ENCODE measurements at places on chromosomes 3 and 15.
A peak's percentile ranks its signal among the peaks of the same experiment; 100 is the strongest.

- DNase-seq = peak; percentile 80
- peak overlapping the region; percentile 14 for H3K27ac ChIP-seq
- peaks cover 8% of the 10 kb centered on the region for H3K27me3 ChIP-seq
- no peaks in the 10 kb centered on the region for H3K36me3 ChIP-seq
These were observed 17.6 kb upstream of the CCDC174 start for GRCh38 chr3:14633819-14634424.

- H3K4me3 ChIP-seq = no peak overlapping the region
- DNase-seq = no peak
These were observed 104.8 kb downstream of the PPP2R3A start for GRCh38 chr3:136070334-136070733.

- no peak overlapping the region for H3K27ac ChIP-seq
- no peaks in the 10 kb centered on the region for H3K36me3 ChIP-seq
- no peaks in the 10 kb centered on the region for H3K27me3 ChIP-seq
- H3K4me3 ChIP-seq = no peak overlapping the region
These were observed 93.6 kb upstream of the NMNAT3 start for GRCh38 chr3:139771331-139771730.

GRCh38 chr3:103787164-103787871 is 1352.5 kb downstream of the ZPLD1 start:
- H3K27me3 ChIP-seq = no peaks in the 10 kb centered on the region
- no peak overlapping the region for H3K4me3 ChIP-seq
- no peak for DNase-seq
- H3K27ac ChIP-seq = no peak overlapping the region

GRCh38 chr3:188077160-188077799 is 76.7 kb upstream of the LPP start:
- no peaks in the 10 kb centered on the region for H3K36me3 ChIP-seq
- no peak overlapping the region for H3K27ac ChIP-seq
- no peaks in the 10 kb centered on the region for H3K27me3 ChIP-seq
- no peaks in the 10 kb centered on the region for H3K4me1 ChIP-seq
- no peak for DNase-seq

- no peaks in the 10 kb centered on the region for H3K27me3 ChIP-seq
- H3K4me3 ChIP-seq = no peak overlapping the region
- no peak overlapping the region for H3K27ac ChIP-seq
- H3K36me3 ChIP-seq = no peaks in the 10 kb centered on the region
- no peaks in the 10 kb centered on the region for H3K4me1 ChIP-seq
- DNase-seq = no peak
These were observed 36.2 kb upstream of the COL8A1 start for GRCh38 chr3:99602183-99602582.

DNA sequence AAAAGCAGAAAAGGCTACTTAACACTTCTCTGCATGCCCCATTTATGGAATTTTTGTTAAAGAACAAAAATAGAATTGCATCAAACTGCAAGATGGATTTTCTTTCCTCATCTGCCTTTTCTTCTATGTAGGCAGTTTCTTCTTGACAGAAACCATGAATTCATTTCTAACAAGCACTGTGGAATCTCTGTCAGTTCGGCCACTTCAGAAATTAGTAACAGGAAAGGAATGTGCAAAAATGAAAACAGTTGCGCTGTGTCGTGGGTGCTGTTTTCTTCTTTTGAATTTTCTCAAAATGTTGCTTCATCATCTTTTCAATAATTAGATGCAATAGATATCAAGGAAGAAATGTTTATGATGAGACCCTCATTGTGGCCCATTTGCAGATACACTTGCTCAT is 151.6 kb downstream of the FOXB1 start:
- no peaks in the 10 kb centered on the region for H3K4me1 ChIP-seq
- H3K27me3 ChIP-seq = no peaks in the 10 kb centered on the region
- no peaks in the 10 kb centered on the region for H3K36me3 ChIP-seq
- H3K4me3 ChIP-seq = no peak overlapping the region

GRCh38 chr15:49044002-49044401 is 2.2 kb downstream of the SECISBP2L start:
- no peak overlapping the region for H3K4me3 ChIP-seq
- DNase-seq = no peak
- H3K4me1 ChIP-seq = no peaks in the 10 kb centered on the region
- H3K36me3 ChIP-seq = peaks cover 5% of the 10 kb centered on the region
- no peaks in the 10 kb centered on the region for H3K27me3 ChIP-seq
- no peak overlapping the region for H3K27ac ChIP-seq

DNA sequence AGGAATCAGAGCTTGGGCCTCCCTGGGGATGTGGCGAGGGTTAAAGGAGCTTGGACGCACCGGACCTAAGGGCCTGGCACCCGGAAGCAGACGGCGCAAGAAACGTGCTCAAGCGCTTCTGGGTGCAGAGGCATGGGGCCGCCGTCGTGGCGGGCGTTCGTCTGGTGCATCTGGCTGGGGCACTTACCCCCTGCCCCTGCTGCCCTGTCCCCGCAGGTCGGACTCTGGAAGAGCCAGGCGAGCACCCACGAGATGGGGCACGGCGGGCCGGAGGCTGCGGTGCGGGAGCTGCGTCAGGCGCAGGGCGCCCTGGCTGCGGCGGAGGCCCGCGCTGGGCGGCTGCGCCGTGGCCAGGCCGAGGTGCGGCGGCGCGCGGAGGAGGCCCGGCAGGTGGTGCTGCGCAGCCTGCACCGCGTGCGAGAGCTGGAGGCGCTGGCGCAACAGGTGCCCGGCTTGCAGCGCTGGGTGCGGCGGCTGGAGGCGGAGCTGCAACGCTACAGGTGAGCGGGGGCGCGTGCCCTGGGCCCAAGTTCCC is 2.5 kb downstream of the EFCC1 start:
- H3K4me3 ChIP-seq = no peak overlapping the region
- H3K36me3 ChIP-seq = peaks cover 5% of the 10 kb centered on the region
- peaks cover 11% of the 10 kb centered on the region for H3K27me3 ChIP-seq
- DNase-seq = peak; percentile 84

DNA sequence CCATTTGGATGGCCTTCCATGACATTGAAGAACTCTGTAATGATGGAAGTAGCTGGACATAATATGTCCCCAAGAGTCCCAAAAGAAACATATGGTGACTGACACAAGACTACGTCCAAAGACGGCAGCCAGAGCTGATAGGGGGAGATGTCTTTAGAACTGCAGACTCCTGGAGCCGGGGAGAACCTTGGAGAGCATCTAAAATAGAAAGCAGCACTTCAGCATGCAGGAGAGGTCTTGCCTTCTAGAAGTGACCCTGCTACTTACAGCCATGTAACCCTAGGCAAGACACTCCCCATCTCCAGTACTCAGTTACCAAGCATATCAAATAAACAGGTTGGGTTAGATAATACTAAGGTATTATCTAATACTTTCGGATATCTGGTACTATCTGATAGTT is 143.8 kb upstream of the BCL6 start:
- no peak overlapping the region for H3K4me3 ChIP-seq
- H3K27ac ChIP-seq = no peak overlapping the region
- H3K4me1 ChIP-seq = no peaks in the 10 kb centered on the region
- no peaks in the 10 kb centered on the region for H3K36me3 ChIP-seq

- H3K4me1 ChIP-seq = no peaks in the 10 kb centered on the region
- H3K36me3 ChIP-seq = no peaks in the 10 kb centered on the region
- H3K4me3 ChIP-seq = no peak overlapping the region
- DNase-seq = no peak
- H3K27me3 ChIP-seq = no peaks in the 10 kb centered on the region
- H3K27ac ChIP-seq = no peak overlapping the region
These were observed 76.6 kb upstream of the DLG1 start for GRCh38 chr3:197375001-197375441.

DNA sequence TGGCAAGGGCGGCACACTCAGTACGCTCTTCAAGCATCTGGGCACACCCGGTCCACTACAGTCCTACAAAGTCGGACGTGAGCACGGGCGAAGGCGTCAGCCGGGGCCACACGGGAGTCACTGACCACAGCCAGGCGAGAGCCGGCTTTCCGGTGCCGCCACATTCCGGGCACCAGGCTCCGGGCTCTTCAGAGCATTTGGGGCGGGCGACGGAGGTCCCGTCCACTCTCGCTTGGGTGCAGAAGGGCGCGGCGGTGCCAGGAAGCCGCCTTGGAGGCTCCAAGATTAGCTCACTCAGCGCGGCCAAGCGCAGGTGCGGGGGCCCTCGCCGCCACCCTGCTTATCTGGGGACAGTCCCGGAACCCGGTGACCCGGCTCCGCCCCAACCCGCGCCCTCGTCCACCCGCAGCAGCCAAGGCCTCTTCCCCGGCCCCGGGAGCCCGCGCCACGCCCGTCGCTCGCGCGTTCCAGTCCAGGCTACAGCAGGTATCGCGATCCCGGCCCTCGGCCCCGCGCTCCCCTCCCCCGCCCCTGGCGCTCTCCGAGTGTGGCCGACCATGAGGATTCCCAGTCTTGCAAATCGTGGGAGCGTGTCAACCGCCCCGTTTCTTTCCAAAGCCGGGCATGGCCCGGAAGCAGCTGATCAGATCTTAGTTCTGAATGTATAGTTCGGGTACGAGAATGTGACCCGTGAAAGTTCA is at the start of gene ADPRH:
TSS of gene ADPRH (plus strand) at position 127 of the 701 bp plus-strand sequence. CDS start 2,678 bp downstream, outside the sequence.
- H3K27ac ChIP-seq = peak within 1 kb of the TSS; percentile 84
- H3K27me3 ChIP-seq = no peaks in the 10 kb centered on the region
- no peaks in the 10 kb centered on the region for H3K36me3 ChIP-seq
- peak within 1 kb of the TSS; percentile 75 for H3K4me3 ChIP-seq
- peak; percentile 94 for DNase-seq
- no peaks in the 10 kb centered on the region for H3K4me1 ChIP-seq

GRCh38 chr3:185439745-185440466 is 58.9 kb downstream of the TMEM41A start:
- no peak overlapping the region for H3K4me3 ChIP-seq
- H3K4me1 ChIP-seq = no peaks in the 10 kb centered on the region
- no peaks in the 10 kb centered on the region for H3K27me3 ChIP-seq
- peaks cover 20% of the 10 kb centered on the region for H3K36me3 ChIP-seq
- DNase-seq = no peak
- no peak overlapping the region for H3K27ac ChIP-seq

DNA sequence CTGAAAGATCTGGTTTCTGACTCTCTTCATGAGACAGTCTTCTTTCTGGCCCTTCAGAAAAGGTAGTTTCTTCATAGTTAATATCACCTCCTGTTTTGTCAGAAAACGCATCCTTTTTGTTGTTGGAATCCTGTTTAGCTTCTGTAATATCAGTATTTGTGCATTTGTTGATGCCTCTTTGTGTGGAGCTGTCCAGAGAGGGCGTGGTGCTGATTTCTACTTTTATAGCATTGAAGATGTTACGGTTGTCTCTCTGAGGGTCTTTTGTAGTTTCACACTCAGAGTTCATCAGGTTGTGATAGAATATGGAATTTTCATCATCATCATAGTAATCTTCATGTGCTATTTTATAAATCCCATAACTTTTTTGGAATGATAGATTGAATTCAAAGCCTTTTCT is 8.9 kb downstream of the GPR149 start:
- no peak overlapping the region for H3K4me3 ChIP-seq
- no peak overlapping the region for H3K27ac ChIP-seq

DNA sequence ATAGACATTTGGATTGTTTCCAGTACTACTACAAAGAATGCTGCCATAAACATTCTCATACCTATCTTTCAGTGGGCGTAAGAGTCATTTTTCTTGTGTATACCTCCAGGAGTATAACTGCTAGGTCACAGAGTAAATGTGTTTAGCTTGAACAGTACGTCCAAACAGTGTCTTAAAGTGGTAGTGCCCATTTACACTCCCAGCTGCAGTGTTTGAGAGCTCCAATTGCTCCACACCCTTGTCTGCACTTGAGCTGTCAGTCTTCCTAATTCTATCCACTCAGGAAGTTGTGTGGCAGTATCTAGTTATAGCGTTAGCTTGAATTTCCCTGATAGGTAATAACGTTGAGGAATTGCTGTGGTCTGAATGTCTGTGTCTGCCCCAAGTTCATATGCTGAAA is 404.7 kb upstream of the PPP2R3A start:
- no peaks in the 10 kb centered on the region for H3K27me3 ChIP-seq
- H3K27ac ChIP-seq = no peak overlapping the region
- H3K4me1 ChIP-seq = no peaks in the 10 kb centered on the region

GRCh38 chr15:101451846-101452245 is 37.7 kb downstream of the PCSK6 start:
- H3K4me3 ChIP-seq = no peak overlapping the region
- H3K4me1 ChIP-seq = no peaks in the 10 kb centered on the region
- no peaks in the 10 kb centered on the region for H3K36me3 ChIP-seq
- H3K27me3 ChIP-seq = no peaks in the 10 kb centered on the region

GRCh38 chr15:100108346-100108745 is 233.4 kb downstream of the ADAMTS17 start:
- H3K27ac ChIP-seq = no peak overlapping the region
- H3K4me1 ChIP-seq = peaks cover 8% of the 10 kb centered on the region

DNA sequence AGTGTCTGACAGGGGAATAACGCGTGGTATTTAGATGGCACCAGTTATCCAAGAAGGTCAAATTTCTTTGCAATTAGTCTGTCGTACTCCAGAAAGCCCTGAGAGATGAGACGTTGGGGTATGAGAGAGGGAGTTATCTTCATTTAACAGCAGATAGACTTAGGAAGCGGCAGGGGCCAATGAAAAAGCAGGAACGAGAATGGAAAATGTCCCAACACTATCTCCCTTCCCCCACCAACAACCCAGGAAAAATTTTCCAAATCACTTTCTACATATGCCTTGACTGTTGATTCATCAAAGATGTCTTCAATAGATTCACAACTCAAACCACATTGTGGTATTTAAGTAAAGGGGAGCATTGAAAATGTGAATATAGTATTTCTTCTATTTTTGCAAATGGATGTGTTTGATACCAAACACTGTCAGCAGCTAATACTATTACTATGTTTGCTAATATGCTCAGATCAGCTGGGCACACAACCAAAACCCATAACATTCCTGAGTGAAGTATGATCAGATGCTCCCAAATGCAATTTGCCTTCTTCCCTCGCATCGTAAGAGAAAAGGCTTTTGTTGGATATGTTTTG is 13.3 kb upstream of the GREM1 start:
- no peak overlapping the region for H3K4me3 ChIP-seq
- no peaks in the 10 kb centered on the region for H3K27me3 ChIP-seq

DNA sequence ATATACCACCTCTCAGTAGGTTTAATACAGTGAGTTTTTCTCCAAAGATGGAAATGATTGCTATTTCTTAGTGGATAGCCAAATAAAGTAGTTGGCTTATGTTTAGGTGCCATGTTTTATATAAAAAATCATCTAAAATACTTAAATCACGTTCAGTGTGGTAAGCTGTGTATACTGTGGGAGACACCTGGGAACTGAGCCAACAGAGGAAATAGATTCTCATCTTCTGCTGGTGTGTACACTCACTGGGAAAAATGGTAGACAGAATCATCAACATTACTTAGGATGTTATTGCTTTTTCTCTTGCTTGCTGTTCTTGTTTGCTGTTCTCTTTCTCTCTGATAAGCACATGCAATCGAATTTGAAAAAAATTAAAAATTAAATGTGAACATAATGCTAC is 112.6 kb upstream of the MB21D2 start:
- H3K4me1 ChIP-seq = no peaks in the 10 kb centered on the region
- H3K27ac ChIP-seq = no peak overlapping the region
- H3K27me3 ChIP-seq = no peaks in the 10 kb centered on the region
- no peak overlapping the region for H3K4me3 ChIP-seq
- DNase-seq = no peak

GRCh38 chr3:65130782-65131181 is 443.0 kb upstream of the ADAMTS9 start:
- no peaks in the 10 kb centered on the region for H3K36me3 ChIP-seq
- H3K27me3 ChIP-seq = no peaks in the 10 kb centered on the region
- H3K4me1 ChIP-seq = no peaks in the 10 kb centered on the region
- no peak overlapping the region for H3K4me3 ChIP-seq
- H3K27ac ChIP-seq = no peak overlapping the region

GRCh38 chr3:71492566-71492965 is 91.0 kb downstream of the FOXP1 start:
- peaks cover 2% of the 10 kb centered on the region for H3K4me1 ChIP-seq
- peaks cover 7% of the 10 kb centered on the region for H3K36me3 ChIP-seq
- H3K27ac ChIP-seq = no peak overlapping the region
- H3K4me3 ChIP-seq = no peak overlapping the region
- no peak for DNase-seq
- no peaks in the 10 kb centered on the region for H3K27me3 ChIP-seq

Data from small intestine (tissue), 16 donors.